ENCODE measurements at places on chromosomes 6 and 20. TPM values are rescaled to one million over a fixed set of nuclear protein-coding genes. Genes with fewer than 3 reads are reported as not detected.

The EFCAB8 gene
- not detected for total RNA-seq

The PAQR8 gene
- total RNA-seq: 3.9 TPM

The BEND3 gene
- total RNA-seq: 2.3 TPM

The TCF15 gene
- not detected for total RNA-seq

The LPA gene
- total RNA-seq: not detected

- DNase-seq: no peak
Measured at GRCh38 chr6:105227295-105227767, 47.5 kb upstream of the POPDC3 start.

DNA sequence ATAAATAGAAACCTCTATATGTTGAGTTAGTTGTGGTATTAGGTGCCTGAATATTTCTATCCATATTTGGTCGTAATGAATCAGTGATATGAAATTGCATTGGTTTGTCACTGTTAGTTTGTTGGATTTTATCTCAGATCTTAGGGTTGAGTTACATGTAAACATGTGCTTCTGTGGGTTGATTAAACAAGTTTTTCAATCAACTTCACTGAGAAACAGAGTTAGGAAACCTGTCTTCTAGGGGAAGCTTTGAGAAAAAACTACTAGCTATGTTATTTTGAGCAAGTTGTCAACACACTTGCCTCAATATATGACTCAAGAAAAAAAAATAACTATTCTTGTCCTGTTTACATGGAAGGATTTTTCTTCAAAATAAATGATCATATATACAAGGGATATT is 14.8 kb upstream of the ADGB start:
- DNase-seq: no peak

DNA sequence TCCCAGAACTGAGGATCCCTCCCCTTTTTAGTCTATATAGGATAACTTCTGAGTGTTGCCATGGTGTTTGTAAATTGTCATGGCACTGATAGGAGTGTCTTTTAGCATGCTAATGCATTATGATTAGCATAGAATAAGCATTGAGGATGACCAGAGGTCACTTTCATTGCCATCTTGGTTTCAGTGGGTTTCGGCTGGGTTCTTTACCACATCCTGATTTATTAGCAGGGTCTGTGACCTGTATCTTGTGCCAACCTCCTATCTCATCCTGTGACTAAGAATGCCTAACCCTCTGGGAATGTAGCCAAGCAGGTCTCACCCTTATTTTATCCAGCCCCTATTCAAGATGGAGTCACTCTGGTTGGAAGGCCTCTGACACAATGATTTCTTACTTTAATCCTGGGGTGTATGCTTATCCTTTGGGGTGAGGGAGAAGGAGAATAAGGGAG is 19.6 kb downstream of the WFDC2 start:
- peak; percentile 33 for DNase-seq

GRCh38 chr6:111676383-111676782 is 70.7 kb upstream of the TRAF3IP2 start:
- DNase-seq: no peak

- DNase-seq: no peak
Measured at GRCh38 chr20:48749437-48749836, 78.4 kb downstream of the PREX1 start.

GRCh38 chr20:39829661-39830060 is 859.4 kb downstream of the MAFB start:
- no peak for DNase-seq

- DNase-seq: no peak
Measured at GRCh38 chr20:41984031-41984430, 365.9 kb upstream of the CHD6 start.

- no peak for DNase-seq
Measured at GRCh38 chr20:46328200-46328882, 20.0 kb upstream of the CDH22 start.

- peak; percentile 16 for DNase-seq
Measured at GRCh38 chr6:35370124-35370741, 27.9 kb downstream of the PPARD start.

GRCh38 chr6:129504456-129504855 is 205.5 kb downstream of the ARHGAP18 start:
- DNase-seq: no peak

DNA sequence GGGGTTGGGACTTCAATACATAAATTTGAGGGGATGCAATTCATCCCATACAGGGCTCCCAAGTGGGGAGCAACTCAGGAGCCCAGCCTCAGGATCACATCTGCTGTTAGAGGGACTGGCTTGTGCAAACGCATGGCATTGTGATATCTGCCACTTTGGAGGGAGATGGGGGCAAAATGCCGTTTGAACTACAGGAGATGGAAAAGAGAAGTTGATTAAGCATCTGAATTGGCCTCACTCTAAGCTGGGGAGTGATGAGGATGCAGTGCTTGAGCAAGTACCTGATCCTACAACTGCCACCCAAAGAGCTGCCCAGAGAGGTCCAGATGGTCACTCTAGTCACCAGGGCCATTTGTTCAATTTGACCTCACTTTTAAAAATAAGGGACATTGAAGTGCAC is 2.0 kb downstream of the LY86 start:
- no peak for DNase-seq

DNA sequence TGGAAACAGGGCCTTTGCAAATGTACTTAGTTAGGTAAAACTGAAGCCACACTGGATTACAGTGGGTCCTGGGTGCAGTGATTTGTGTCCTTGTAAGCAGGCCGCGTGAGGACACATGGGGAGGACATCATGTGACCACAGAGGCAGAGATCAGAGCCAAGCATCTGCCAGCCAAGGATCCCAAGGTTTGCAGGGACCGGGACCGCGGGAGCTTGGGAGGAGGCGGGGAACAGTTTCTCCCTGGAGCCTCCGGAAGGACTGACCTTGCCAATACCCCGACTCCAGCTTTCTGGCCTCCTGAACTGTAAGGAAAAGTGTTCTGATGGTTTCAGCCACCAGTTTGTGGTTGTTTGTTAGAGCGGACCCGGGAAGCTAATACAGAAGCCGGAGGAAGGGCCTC is 500.9 kb downstream of the PREX1 start:
- DNase-seq: no peak
